ENCODE measurements at places on chromosomes 3 and 15.

GRCh38 chr3:141094790-141095545 is 43.8 kb downstream of the SPSB4 start:
- DNase-seq, result no peak

DNA sequence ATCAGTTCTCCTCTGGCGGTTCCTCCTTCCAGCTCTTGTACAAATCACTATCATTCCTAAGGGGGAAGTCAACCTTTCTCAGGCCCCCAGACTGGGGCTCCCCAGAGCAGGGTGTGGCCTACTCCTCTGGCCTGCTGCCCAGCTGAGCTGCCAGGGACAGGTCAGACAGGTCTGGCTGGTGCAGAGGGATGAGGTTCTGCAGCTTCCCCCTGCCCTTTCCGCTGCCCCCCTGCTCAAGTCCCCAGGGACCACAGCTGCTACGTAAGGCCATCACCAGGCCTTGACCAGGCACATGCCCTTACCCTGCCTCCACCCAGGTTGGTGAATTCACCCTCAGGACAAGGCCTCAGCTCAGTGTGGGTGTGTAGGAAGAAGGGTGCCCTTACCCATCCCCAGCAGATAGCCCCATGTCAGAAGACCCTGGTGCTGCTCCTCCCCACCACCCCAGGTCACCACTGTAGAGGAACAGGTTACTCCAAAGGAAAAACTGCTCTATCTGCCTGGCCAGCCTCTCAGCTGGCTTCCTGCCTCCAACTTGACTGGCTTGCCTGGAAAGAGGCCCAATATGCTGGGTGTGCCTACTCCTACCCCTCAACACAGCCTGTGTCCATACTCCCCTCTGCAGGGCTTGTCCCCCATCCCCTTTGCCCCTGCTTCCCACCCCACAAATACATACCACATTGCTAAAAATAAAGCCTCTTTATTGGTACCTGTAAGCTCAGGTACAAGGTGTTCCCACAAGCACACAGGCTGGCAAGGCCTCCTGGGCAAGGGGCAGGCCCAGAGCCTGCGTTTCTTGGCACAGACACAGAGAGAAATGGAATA is 12.0 kb downstream of the CSRNP1 start:
- DNase-seq, result no peak

DNA sequence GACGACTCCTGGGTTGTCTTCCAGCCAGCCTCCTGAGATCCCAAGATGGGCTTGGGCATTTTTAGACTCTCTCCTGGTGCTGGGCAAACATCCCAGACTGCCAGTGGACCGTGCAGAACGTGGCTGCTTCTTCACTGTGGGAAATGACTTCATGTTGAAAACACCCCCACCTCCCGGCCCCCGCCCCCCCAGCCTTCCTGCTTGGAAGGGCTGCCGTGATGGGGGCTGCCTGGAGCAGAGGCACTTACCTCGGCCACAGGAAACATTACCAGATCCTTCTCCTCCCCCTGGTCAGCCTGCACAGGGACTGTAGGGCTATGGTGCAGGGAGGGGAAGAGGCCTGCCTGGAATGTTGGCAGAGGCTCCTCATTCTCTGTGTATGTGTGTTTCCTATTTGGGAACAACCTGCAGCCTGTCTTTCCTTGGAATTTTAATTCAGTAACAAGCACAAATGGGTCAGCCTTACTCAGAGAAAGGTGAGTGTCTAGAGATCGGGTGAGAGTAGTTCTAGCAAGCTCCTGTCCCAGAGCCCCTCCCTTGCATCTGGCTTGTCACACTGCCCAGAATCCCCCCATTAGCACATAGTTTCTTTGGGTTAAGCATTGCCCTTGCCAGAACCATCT is 90.8 kb downstream of the ANP32A start:
- no peak for DNase-seq

- DNase-seq, result no peak
These were observed 553.0 kb downstream of the NTRK3 start for GRCh38 chr15:87703327-87704111.

DNA sequence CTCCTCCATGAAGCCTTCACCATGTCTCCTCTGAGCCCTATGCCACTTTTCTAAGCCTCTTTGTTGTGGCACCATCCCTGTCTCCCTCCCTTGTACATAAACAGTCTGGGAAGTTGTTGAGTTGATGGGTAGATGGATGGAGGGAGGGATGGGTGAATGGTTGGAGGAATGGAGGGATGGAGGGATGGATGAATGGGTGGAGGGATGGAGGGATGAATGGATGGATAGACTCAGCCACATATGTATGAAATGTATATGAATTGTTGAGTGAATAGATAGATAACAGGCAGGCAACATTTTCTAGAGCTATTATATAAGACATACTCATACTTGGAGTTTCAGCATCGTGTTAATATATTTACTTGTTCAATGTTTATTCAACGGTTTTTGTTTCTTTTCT is 58.3 kb upstream of the HES1 start:
- no peak for DNase-seq

- no peak for DNase-seq
These were observed 46.9 kb upstream of the MUC13 start for GRCh38 chr3:124981472-124981871.

DNA sequence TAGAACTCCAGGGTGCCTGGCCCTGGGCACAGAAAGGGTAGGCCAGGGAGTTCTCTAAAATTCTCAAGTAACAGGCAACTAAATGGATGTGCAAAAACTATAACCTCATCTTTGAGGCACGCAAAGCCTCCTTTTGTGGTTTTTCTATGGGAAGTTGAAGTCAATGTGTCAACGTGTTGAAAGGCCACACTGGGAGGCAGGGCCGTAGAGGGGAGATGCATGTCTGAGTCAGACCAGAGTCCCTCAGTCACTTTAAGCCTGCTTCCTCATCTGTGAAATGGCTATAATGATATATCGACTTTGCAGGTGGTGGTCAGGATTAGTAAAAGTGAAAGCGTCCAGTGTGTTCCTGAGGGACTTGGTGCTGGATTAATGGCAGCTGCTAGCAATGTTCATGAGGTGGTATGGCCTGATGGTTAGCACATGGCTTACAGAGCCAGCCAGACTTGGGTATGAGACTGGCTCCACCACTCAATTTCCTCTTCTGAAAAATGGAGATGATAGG is 17.0 kb downstream of the TGM5 start:
- DNase-seq, result peak; percentile 21

DNA sequence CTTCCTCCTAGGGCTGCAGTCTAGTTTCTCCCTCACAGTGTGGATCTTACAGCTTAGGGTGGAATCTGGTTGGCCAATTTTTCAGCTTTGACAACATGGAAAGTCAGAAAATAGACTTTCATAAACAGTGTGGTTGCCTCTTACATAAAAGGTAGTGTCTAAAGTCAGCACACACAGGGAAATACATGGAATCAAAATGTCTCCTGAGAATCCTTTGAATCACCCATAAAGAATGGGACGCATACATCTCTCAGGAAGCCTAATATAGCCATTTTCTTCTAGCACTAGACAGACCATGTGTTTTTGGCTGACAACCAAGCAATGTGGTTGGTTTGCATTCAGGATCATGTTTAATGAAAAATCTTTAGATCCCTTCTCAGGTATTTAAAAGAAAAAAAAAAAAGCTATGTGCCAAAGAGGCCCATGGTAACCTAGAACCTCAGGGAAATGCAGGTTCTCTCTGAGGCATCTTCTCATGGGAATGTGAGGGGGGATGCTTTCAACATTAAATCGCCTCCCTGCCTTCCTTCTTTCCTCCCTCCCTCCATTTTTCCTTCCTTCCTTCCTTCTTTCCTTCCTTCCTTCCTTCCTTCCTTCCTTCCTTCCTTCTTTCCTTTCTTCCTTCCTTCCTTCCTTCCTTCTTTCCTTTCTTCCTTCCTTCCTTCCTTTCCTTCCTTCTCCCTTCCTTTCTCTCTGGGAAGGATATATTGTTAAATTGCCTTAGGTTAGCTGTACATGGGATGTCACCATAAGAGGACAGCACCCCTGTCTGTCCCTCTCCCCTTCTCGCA is 34.3 kb upstream of the ZBTB38 start:
- no peak for DNase-seq

DNA sequence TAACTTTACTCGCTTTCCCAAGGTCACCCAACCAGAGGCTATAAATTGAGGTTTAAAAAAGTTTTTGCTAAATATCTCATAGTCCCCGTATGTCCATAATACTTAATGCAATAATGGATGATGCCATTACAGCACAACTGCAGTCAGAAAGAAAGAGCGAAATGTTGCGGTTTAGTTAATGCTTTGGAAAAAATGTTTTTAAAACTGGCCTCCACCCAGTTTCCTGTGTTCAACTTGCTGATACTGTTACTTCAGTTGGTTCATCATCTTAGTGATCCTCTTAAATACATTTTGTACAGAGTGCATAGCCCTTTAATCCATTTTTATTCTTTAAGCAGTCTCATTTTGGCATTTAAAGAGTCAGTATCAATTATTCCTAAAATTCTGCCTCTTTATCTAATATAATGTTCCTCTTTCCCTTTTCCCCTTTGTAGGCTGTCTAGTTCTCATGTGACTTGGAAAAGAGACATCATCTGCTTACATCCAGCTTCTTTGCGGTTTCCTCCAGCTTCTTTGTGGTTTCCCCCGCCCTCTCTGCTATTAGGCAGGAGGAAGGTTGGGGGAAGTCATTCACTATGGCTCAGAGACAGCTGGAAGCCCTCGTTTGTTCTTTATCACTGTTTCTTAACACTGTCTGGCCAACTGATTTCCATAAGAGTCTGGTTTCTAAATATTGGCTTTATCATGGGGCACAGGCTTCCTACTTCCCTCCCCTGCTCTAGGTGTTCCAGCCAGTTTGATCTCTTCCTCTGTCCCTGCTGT is 154.3 kb downstream of the GOLIM4 start:
- DNase-seq, result peak; percentile 10

- no peak for DNase-seq
These were observed 144.7 kb downstream of the CNTN3 start for GRCh38 chr3:74469713-74470112.

DNA sequence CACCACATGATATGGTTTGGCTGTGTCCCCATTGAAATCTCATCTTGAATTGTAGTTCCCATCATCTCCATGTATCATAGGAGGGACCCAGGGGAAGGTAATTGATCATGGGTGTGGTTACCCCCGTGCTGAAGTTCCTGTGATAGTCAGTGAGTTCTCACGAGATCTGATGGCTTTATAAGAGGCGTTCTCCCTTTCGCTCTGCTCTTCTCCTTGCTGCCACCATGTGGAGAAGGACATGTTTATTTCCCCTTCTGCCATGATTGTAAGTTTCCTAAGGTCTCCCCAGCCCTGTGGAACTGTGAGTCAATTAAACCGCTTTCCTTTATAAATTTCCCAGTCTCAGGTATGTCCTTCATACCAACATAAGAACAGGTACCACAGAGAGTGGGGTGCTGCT is 21.9 kb downstream of the OSTN start:
- no peak for DNase-seq

GRCh38 chr3:113783980-113784379 is 37.1 kb downstream of the ATP6V1A start:
- no peak for DNase-seq

DNA sequence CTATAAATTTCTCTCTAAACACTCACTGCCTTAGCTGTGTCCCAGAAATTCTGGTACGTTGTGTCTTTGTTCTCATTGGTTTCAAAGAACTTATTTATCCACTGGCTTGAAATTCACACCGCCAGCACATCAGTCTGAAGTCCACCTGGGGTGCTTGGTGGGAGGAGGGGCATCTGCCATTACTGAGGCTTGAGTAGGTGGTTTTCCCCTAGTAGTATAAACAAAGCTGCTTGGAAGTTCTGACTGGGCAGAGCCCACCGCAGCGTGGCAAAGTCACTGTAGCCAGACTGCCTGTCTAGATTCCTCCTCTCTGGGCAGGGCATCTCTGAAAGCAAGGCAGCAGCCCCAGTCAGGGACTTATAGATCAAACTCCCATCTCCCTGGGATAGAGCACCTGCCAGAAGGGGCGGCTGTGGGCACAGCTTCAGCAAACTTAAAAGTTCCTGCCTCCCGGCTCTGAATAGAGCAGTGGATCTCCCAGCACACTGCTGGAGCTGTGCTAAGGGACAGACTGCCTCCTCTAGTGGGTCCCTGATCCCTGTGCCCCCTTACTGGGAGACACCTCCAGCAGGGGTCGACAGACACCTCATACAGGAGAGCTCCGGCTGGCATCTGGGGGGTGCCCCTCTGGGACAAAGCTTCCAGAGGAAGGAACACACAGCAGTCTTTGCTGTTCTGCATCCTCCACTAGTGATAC is 114.1 kb downstream of the SUCLG2 start:
- DNase-seq, result no peak

DNA sequence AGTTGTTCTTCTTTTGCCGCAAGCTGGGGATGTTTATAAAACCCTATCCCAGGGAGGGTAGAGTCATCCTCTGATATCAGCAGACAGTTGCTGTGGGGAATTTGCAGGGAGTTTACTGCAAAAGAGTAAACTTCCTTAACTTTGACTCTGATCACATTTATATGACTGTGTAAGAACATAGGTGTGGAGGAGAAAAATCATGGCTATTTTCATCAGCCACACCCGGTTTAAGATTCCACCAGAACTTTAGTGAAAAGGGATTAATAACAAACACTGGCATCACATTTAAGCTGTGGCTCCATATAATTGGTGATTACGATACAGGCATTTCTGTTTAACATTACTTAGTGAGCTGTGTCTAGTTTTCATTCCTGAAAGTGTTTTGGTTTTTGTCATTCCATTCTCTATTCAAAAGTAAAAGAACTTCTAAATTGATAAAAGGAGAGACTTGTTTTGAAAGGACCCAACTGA is 143.1 kb downstream of the MYLK start:
- DNase-seq, result no peak

DNA sequence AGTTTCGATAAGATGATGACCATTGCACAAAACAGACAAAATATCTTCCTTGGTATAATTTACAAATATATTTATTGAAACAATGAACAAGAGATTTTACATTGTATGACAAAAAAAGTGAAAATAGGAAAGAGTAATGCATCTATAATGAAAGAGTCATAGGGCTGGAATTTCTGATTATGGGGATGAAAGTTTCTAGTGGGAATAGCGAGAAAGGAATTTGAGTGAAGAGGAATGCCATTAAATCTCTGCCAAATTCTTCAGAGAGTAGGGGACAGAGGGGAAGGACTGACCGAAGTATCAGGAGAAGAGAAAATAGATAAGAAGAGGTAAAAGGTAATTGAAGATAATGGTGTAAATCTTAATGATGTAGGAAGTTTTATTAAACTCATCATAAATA is 125.4 kb downstream of the VGLL3 start:
- no peak for DNase-seq

Data from T1000 (cell line).